ENCODE measurements at places on chromosomes 3 and 15.

DNA sequence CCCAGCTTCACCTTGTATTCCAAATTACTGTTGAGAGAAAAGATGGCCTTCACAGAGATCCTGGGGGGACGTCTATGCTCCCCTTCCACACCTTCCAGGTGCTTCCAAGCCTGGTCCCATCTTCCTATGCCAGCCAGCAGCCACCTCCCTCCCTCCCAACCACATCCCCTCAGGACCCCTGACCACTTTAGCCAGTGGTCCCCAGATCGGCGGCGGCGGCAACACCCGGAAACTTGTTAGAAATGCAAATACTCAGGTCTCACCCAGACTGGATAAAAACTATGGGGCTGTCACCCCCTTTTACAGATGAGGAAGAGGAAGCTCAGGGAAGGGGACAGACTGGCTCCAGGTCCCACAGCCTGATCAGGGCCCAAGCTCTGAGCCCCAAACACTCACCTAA lies 38.0 kb upstream of the PRSS50 start:
- no peak for DNase-seq

- no peak for DNase-seq
Observed at GRCh38 chr3:30539206-30539605, 67.2 kb upstream of the TGFBR2 start.

GRCh38 chr15:47388299-47388698 lies 329.0 kb upstream of the SEMA6D start:
- DNase-seq = no peak

DNA sequence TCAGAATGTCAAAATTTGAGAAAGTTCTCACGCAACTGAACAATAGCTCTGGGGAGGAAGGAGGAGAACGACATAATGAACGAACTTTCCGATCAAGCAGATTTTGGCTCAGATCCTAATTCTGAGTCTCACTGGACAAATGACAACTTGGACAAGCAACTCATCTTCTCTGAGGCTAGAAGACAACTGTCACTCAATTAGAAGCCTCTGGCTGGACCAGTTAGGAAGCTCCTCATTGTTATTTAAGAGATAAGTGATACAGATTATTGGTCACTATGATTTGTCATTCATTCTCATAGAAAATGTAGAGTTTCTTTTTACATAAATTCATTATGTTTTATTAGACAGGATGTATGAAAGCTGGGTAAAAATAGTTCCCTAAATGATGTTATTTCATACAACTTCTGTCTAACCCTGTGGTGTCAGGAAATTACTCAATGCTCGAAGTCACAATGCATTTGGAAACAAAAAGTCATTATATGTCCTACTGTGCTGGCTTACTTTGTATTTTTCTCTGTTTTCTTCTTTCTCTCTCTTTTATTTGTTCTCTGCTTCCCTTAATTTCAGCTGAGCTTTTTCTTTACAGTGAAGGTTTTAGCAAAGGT lies 11.0 kb upstream of the C3orf49 start:
- DNase-seq = no peak

DNA sequence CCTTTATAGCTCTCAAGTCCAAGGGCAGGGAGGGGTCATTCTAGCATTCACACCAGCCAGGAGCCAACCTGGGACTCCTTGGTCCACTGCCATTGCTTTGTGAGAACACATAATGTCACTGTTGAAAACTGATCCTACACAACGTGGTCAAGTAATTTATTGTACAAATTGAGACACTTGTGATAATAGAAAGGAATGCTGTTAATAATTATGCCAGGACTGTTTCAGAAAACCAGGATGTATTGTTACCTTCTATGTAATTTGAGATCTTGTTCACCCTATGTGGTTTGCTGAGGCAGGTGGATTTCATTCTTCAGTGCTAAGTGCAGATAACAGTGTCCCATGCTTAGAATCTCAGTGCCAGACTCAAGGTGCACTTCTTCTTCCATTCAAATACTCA lies 33.3 kb downstream of the TMCO5A start:
- no peak for DNase-seq
